ENCODE measurements at places on chromosomes 11 and 22.
A peak's percentile ranks its signal among the peaks of the same experiment; 100 is the strongest.

- no peak for DNase-seq
Measured at GRCh38 chr22:40797427-40797826, 21.7 kb downstream of the SLC25A17 start.

DNA sequence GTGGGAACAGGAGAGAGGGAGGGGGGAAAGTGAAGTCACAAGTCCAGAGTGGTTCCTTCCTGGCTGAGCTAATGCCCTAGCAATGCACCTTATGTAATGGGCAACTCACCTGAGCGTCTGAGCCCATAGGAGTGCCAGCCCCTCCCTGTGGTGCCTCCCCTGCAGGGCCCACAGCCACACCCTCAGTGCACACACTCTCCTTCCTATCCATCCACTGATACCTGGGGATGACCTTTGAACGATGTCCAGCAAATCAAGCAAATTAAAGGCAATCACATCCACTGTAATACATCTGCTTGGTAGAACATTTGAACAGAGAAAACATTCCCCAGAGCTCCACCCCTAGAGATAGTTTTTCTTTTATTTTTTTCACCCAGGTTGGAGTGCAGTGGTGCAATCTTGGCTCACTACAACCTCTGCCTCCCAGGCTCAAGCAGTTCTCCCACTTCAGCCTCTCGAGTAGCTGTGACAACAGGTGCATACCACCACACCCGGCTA, 19.6 kb upstream of the MICAL2 start:
- no peak for DNase-seq

GRCh38 chr11:15672825-15673224, 558.1 kb downstream of the INSC start:
- no peak for DNase-seq

DNA sequence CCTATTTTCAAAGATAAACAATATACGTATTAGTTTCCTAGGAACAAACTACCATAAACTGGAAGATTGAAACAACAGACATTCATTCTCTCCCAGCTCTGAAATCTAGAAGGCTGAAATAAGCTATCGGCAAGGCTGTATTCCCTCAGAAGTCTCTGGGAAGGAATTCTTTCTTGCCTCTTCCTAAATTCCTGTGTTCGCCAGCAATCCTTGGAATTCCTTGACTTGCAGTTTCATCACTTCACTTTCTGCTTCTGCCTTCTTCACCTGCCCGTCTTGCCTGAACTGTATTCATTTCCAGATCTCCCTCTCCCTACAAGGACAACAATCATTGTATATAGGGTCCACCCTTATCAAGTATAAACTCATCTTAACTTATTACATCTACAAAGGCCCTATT, 17.7 kb upstream of the PRDM10 start:
- no peak for DNase-seq

DNA sequence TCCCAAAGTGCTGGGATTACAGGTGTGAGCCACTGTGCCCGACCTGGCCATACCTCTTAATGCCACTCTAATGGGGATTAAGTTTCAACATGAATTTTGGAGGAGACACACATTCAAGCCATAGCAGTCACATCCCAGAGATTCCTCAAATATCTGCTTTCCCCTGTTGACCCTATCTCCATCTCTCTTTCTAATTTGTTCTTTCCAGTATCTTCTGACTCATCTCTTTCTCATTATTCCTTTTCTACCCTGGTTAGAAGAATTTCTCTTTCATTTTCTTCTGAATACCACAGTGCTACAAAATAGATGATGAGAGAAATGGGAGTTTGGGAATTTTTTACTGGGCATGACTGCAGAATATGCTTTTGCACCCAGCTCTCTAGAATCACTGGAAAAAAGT, 5.1 kb downstream of the OR10V1 start:
- no peak for DNase-seq

- no peak for DNase-seq
Measured at GRCh38 chr11:69463995-69464960, 17.2 kb upstream of the LINC01488 start.

DNA sequence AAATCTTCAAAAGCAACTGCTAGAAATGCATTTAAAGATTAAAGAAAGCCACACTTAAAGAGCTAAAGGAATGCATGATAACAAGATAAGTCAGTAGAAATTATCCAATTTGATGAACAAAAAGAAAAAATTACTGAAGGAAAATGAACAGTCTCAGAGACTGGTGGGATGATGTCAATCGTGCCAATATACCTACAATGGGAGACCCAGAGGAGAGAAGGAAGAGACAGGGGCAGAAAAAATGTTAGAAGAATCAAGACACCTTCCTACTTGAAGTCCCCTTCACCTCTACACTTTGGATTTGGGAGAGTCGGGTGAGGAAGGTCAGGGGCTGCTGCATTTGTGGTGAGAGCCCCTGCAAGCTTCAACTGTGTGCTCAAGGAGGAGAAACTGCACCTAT, 216.3 kb downstream of the BUD13 start:
- DNase-seq, result no peak

DNA sequence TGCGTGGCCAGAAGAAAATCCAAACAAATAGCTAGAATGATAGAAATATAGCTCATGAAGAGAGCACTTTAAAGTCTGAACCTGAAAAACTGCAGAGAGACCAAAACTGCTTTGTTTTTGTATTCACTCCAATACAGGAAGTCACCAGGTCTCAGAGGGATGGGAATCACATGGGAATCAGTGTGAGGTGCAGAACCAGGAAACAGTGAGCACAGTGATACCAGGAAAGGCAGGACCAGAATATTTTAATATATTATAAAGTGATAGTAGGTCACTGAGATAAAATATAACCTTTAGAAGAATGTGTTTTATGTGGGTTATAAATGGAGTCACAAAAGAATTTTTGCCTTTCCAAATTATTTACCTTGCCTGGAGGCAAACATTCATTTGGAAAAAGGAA, 277.3 kb downstream of the CASP12 start:
- no peak for DNase-seq

DNA sequence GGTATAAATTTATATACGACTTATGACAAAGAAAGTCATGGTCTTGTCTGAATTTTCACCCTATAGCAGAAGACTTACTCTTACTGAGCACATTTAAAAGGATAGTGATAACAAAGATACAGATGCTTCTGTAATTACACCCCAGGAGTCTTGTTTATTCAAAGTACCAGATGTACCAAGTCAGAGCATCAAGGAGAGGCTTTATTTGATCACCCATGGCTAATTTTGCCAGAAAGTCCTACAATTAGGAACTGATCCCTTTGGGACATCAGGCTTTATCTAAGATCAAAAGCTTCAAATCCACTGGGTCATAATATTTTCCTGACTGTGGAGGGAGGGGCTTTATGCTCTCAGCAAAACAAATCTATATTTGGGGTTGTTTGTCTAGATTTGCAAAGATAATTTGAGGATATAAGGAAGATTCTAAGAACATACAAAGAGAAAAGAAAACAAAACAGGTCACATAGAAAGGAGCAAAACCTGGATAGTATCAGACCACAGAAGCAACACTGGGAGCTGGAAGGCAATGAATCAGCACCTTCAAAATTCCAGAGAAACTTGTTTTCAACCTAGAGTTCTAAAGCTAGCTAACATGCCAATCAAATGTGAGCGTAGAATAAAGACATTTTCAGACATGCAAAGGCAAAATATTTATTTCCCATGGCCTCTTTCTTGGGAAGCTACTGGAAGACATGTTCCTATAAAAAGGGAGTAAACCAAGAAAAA, 124.8 kb upstream of the CSNK2A3 start:
- DNase-seq, result no peak

DNA sequence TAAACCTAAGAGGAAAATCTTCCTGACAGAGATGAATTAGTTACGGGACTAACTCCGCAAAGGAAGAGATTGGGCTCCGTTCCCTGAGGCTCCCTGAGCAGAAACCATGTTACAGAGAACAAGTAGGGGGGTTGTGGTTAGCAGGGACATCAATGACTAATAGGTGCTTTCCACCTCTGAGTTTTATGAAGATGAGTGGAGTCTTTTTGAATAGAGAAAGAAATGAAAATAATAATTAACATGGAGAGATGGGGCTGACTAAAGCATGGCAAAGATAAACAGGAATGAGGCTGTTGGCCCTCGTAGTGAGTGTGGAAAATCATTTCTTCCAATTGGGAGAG, 47.5 kb upstream of the PICALM start:
- DNase-seq, result peak; percentile 49

GRCh38 chr11:71250523-71251150, 1.7 kb downstream of the SHANK2 start:
- DNase-seq, result no peak
